ENCODE measurements at places on chromosomes 4 and X.
A peak's percentile ranks its signal among the peaks of the same experiment; 100 is the strongest.

DNA sequence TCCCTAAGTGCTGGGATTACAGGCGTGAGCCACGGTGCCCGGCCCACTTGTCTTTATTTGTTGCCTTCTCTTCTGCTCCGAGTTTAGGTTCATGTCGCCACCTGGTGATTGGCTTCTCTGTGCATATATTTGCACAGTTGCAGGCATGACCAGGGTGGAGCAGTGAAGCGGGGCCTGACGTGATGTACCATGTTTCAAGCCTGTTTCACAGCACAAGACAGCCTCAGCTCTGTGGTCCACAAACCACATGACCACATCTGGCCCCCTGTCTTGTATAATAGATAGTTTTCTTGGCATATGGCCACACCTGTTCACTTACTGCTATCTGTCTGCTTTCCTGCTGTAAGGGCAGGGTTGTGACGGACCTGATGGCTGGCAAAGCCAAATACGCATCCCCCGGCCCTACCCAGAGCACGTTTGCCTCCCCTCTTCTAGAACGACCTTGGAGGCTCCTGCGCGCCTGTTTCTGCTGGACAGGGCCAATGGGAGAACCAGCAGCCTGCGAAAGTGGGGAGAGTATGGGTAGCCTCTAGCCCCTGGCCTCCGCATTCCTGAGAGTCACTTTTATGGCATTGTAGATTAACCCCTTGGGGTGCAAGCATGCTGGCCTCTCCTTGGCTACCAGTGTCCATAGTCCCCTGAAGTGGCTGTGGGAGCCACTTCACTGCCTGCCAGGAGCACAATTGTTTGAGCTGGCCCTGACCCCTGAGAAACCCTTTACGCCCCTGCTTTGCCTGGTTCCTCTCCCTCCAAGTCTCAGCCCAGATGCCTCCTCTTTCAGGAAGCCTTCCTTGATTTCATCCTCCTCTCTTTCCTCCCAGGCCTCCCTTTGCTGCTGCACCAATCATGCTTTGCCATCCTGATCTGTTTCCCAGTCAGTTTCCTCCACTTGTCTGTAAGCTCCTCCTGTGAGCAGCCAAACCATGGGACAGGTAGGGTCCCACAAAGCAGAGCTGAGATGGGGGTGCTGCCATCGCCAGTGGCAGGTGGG lies 6.0 kb upstream of the SH3TC1 start:
- no peak for DNase-seq

- no peak for DNase-seq
Measured at GRCh38 chr4:95857761-95858160, 17.9 kb downstream of the PDHA2 start.

DNA sequence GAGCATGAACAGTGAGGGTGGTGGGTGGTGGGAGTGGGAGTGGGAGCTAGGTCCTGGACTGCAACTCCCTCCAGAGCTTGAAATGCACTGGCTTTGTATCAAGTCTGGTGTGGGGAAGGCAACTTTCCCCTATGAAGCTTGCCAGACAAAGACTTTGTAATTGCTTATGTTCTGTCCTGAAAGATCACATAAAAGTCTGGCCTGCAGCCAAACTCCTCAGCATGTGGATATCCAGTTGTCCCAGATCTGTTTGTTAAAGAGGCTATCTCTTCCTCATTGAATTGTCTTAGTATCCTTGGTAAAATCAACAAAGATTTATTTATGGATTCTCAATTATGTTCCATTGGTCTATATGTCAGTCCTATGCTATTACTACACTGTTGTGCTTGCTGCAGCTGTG lies 607.9 kb downstream of the GLUD2 start:
- DNase-seq: no peak

DNA sequence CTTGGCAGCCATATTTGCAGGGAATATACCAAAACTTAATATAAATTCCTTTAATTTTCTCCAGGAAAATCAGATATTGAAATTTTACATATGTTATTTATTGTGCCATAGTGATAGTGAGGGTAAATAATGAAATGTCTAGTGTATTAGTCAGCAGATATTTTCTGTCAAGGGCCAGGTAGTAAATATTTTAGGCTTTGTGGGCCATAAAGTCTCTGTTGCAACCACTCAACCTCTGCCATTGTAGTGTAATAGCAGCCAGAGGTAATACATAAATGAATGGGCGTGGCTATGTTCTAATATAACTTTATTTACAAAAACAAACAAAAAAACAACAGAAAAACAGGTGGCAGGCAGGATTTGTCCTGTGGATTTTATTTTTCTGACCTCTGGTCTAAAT lies 33.5 kb downstream of the MSL3 start:
- no peak for DNase-seq

DNA sequence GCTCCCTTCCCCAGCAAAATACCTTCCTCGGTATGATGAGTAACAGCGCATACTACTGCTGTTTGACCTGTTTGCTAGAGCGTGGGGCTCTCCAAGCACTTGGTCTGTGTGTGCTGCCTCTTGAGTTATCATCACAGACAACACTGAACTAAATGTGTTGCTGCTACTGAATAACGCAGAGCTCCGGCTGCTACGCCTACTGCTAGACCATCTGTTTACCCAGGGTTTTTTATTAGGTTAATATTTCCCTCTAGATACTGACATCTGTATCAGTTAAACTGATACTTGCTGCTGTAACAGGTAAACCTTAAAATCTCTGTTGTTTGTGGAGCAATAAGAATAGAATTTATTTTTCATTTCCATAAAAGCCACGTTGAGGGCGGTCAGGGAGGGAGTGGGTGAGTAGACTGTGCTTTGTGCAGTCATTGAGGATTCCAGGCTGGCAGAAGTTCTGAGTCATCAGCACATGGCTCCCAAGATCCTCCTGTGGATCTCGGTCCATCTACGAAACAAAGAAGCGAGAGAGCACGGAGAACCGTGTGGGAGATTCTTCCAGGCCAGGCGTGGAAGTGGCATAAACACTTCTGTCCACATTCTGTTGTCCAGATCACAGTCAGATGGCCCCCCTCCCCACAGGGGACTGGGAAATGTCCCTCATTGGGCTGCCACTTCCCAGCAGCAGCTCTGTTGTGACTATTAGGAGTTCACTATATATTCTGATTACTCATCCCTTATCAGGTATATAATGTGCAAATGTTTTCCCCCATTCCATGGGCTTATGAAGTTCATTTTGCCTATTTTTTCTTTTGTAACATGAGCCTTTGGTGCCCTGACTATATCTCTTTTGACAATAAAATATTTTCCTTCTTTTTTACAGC lies 14.1 kb downstream of the GRK4 start:
- DNase-seq: no peak

GRCh38 chr4:168562041-168562571 lies 65.3 kb downstream of the PALLD start:
- DNase-seq: no peak

- DNase-seq: no peak
Measured at GRCh38 chr4:65546882-65547416, 123.3 kb downstream of the EPHA5 start.

GRCh38 chr4:122050841-122051240 lies 99.0 kb upstream of the TRPC3 start:
- no peak for DNase-seq

- no peak for DNase-seq
Measured at GRCh38 chr4:13537832-13538177, 6.5 kb downstream of the NKX3-2 start.

GRCh38 chr4:150078041-150078578 lies at the start of gene DCLK2:
Gene DCLK2, plus strand, starts transcription at chr4:150078445. Its CDS starts 583 bp downstream, at chr4:150079028.
- peak; percentile 42 for DNase-seq

DNA sequence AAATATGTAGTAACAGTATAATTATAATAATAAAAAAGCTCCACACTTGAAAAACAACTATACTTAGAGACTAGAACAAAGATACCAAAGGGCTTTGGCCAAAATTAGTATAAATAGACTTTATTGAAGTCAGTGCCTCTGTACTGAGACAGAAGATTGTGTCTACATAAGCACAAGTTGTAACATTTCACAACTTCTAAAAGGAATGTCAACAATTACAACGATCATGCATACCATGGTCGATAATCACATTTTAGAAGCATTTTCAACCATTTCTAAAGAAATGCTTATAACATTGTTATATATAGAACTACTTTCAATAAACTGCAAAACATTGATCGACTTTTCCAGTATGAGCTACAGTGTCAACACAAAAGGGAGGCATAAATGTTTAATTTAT lies 57.0 kb downstream of the DHX15 start:
- no peak for DNase-seq

DNA sequence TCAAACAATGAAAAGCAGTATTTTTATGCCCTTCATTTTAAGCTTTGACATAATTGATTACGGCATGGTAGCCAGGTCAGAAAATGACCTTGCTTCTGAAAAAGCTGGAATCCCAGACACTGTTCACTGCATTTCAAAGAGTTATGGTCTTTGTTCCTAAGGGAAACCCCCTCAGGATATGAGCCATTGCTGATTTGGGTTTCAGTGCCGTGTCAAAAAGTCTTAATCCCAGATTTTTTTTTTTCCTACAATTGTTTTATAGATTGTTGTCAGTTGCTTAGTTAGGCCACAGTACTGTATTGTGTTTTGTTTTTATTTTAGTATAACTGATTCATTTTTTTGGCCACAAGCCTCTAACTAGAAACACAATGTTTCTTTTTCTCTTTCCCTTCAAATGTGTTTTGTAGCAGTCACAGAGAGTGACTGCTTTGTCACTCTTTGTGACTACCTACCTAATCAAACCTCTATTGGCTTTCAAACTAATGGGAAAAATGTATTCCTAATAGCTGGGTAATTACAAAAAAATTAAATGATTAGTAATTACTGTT lies 10.3 kb downstream of the WDR44 start:
- DNase-seq: no peak

- DNase-seq: peak; percentile 14
Measured at GRCh38 chrX:38151441-38151840, 69.2 kb downstream of the SRPX start.

- no peak for DNase-seq
Measured at GRCh38 chr4:183499389-183499788, 5.5 kb upstream of the ING2 start.

DNA sequence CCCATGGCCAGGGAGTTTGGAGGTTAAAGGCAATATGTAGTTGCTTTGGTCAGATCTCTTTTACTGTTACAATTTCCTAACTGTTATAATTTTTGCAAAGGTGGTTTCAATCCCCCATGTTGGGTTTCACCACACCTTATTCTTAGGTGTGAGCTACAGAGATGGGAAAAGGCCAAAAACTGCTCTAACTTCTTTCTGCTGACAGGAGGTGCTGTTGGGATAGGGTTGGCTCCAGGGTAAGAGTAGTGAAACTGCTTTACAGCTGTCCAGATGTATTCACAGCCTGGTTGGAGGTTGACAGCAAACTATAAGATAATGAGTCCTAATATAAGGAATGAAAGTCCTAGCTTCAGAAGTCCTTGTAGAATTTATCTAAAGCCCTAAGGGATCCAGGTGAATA lies 181.3 kb upstream of the TEX13D start:
- no peak for DNase-seq

GRCh38 chr4:65747386-65747785 lies 77.1 kb upstream of the EPHA5 start:
- DNase-seq: no peak

GRCh38 chr4:184662236-184662635 lies 12.7 kb downstream of the PRIMPOL start:
- DNase-seq: no peak

DNA sequence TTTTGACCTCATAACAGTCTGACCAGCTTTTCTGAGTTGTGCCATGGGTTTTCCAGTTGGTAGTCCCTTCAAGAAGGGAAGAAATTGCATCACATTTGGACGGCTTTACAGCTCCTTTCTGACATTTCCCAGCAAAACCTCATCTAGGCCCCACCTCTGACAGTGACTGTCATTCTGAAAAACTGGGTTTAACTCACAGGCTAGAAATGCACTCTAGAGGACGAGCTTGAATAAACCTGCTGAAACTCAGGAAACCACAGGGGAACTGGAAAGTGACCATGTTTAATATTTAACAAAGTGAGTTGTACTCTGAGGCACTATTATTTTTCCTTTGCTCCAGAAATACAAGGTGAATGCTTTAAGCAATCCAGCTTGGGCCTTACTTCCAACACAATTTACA lies 434.3 kb upstream of the RASGEF1B start:
- no peak for DNase-seq

DNA sequence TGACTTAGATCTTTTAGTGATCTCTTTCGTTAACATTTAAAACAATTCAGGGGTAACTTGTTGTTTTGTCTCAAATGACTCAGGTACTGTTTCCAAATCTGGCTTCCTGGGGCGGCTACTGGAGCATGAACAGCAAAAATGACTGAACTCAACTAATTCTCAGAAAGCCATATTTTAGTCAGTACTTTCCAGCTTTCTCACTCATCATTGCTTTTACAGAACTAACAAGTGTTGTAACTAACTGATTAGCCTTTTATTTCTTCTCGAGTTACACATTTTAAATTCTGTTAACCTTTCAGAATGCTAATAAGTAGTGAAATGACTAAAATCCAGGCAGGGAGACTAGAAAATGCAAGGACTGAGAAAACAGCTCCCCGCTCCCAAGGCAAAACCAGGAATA lies 55.3 kb downstream of the JADE3 start:
- no peak for DNase-seq

GRCh38 chr4:150387981-150388380 lies 194.0 kb upstream of the MAB21L2 start:
- no peak for DNase-seq

GRCh38 chr4:32768664-32769389 lies 2048.7 kb downstream of the PCDH7 start:
- no peak for DNase-seq

DNA sequence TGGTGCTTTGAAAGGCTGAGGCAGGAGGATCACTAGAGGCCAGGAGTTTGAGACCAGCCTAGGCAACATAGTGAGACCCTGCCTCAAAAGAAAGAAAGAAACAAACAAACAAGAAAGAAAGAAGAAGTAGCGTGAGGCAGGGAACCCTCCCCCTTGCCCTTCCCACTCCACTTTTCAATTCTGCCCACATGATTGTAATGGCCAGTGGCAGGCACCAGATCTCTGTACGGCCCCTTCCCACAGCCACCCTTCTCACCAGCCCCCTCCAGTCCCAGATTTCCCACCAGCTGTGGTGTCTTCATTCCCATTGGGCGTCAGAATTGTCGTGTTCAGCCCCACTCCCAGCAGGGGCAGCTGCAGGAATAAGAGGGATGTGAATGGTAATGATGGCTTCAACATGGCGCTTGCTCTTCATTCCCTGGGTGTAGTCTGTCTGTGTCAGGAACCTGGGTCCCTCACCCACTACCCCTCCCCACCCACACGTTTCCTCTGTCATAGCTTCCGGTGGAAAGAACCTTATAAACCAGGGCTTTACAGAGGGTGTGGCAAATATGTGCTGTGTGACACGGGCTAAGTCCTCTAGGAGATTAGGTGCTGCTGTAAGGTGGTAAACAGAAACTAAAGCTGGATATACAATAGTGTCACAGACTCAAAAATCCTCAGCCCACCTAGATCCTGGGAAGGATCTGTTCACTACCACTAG lies at the start of gene IL2RG:
IL2RG (minus strand) TSS at position 437 of the 703 bp plus-strand sequence; CDS start at position 399, 38 bp downstream.
- no peak for DNase-seq

- DNase-seq: no peak
Measured at GRCh38 chr4:85861064-85861765, 386.3 kb downstream of the ARHGAP24 start.

GRCh38 chr4:26992657-26993361 lies 132.2 kb downstream of the STIM2 start:
- DNase-seq: no peak

GRCh38 chr4:48564151-48564550 lies 74.1 kb downstream of the ZAR1 start:
- no peak for DNase-seq

GRCh38 chr4:21948347-21949072 lies at the start of gene KCNIP4:
Gene KCNIP4, minus strand, starts transcription at chr4:21948772.
- no peak for DNase-seq

Measured in HS-27A (cell line).